ENCODE measurements at places on chromosomes 16 and 17.

DNA sequence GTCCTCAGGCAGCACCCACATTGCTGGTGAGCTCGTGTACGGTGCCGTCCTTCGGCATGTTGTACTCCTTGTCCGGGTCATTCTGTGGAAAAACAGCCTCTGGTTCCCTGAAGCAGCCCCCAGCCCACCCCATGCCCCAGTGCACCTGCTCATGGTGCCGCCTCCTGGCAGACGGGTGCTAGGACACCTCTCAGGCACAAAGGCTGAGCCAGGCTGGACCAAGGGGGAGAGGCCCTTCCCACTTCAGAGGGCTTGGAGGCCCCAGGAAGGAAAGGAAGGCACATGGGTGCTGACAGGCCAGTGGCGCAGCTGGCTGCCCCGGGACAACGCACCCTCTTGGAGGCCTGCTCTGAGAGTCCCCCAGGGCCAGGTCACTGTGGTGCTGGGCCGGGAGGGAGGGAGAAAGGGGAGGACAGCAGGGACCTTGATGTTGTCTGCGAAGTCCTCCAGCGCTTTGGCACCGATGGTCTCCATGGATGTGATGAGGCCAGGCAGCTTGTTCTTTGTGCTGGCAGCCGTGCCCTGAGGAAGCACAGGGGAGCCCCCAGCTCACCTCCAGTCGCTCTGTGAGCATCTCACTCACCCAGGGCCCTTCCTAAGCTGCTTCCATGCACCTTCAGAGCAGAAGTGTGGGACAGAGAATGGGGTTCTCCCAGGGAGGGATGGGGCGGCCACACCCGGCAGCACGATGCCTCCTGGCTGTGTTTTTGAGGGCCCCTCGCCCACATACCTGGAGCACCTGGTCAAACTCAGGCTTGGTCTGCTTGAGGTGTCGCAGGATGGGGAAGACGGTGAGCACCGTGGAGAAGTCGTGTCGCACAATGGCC, 9.3 kb downstream of the ZACN start:
- DNase-seq: no peak

- peak; percentile 63 for DNase-seq
Observed at GRCh38 chr16:27639561-27640276, 89.8 kb downstream of the KATNIP start.

DNA sequence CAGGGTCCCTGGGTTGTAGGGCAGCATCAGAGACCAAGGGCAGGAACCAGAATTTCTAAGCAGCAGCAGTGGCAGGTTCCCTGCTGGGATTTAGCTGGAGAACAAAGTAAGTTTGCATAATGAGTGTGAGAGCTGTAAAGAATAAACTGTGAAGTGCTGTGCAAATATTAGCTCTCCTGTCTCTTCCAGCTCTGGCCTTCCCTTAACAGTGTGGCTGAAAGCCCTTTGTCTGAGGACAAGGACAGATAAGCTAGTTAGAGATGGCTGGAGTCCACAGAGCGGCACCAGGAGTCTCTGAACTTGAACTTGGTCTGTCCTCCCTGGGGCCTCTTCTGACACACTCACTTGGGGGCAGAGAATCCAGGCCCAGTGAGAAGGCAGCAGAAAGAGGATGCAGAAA, 98.2 kb upstream of the WSCD1 start:
- no peak for DNase-seq

DNA sequence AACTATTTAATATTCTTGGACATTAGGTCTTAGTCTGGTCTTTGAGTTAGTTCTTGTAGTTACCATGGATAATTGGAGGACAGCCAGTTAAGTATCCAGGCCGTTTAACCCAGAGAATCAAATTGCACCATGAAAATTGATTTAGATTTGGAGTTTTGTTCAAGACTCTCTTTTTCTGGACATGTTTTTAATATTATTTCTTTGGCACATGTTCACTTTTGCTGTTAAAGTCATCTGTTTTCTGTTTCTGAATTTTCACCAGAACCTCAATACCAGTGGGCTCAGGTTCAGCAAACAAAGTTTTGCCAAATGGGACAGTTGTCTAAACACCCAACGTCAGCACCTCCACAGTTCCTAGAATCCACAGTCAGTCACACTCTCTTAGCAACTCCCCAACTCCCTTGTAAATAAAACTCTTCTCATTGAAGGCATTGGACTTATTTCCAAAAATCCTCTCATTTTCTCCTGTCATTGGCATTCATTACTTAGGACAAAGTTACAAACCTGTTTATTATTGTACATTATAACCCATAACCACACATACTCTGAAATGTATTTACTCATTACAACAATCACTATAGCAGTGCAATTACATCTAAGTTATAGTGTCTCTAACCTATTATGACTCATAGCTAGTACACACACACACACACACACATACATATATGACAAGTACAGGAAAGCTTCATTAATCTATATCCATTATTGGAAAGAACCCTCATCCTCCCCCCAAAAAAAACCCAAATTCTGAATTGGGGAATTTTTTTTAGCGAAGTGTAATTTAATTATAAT, 33.5 kb upstream of the DNAH9 start:
- no peak for DNase-seq

- DNase-seq: no peak
Observed at GRCh38 chr16:86150641-86151238, 251.8 kb downstream of the IRF8 start.

- no peak for DNase-seq
Observed at GRCh38 chr17:81420769-81421462, 25.7 kb downstream of the BAHCC1 start.

GRCh38 chr17:83024218-83024971, 55.0 kb upstream of the METRNL start:
- DNase-seq: no peak

- DNase-seq: peak; percentile 27
Observed at GRCh38 chr17:34259146-34259545, 4.1 kb downstream of the CCL2 start.

- no peak for DNase-seq
Observed at GRCh38 chr16:57985204-57986181, 14.6 kb upstream of the CNGB1 start.

- DNase-seq: peak; percentile 47
Observed at GRCh38 chr16:73878611-73879010, 418.0 kb upstream of the PSMD7 start.

- DNase-seq: no peak
Observed at GRCh38 chr17:64504769-64505339, 1.2 kb downstream of the DDX5 start.

DNA sequence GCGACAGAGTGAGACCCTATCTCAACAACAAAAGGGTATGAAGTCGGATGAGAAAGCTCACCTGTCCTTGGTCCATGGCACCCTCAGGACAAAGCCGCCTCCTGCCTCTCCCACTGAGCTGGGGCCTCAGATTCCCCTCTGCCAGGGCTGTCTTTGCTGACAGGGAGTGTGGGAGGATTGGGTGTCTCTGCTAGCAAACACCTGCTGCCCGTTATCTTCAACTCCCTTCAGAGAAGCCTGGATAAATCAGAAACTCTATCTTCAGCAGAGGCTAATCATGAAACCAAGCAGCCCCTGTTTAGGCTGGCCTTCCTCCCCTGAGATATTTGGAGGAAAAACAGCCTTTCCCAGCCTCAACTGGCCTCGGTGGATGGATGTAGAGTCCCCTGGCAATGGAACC, 36.3 kb upstream of the CDH1 start:
- DNase-seq: no peak

DNA sequence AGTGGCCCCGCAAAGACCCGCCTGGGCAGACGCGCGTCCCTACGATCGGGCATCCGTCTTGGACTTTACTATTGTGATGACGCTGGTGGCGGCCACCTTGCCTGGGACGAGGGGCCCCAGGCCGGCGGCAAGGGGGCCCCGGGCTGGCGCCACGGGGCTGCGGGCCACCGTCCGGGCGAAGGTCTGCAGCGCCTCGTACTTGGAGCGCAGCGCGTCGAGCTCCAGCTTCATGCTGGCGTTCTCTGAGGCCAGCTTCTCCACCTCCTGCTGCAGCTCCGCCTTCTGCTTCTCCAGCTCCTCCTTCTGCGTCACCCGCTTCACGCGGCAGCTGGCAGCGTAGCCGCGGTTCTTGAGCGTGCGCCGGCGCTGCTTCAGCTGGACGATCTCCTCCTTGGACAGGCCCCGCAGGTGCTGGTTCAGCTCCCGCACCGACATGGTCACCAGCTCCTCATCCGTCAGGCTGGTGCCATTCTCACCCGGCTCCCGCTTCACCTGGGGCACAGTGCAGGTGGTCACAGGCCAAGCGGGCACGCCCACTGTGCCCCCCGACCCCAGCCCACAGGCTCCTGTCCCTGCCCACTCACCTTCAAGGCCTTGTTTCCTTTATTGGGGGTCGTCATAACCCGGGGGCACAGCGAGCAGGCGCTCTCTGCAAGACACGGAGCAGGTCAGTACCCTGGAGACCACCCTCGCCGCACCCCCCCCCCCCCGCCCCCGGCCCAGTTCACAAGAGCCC, 4.8 kb upstream of the SIRT7 start:
- DNase-seq: no peak

DNA sequence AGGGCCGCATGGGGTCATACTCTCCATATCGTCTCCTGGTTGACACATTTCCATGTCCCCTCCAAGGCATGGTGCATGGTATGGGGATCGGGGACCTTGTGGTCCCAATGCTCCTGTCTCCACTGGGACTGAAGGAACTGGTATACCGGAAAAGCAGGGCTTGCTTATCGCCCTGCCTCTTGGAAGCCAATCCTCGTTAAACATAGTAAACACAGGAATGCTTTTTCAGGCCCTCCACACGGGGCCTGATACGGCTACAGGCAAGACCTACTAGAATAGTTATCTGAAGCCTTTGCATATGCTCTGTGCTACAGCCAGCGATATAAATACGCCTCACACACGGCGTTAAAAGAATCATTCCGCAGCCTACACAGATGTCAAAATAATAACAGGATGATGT, 159.5 kb downstream of the SHISA9 start:
- no peak for DNase-seq

DNA sequence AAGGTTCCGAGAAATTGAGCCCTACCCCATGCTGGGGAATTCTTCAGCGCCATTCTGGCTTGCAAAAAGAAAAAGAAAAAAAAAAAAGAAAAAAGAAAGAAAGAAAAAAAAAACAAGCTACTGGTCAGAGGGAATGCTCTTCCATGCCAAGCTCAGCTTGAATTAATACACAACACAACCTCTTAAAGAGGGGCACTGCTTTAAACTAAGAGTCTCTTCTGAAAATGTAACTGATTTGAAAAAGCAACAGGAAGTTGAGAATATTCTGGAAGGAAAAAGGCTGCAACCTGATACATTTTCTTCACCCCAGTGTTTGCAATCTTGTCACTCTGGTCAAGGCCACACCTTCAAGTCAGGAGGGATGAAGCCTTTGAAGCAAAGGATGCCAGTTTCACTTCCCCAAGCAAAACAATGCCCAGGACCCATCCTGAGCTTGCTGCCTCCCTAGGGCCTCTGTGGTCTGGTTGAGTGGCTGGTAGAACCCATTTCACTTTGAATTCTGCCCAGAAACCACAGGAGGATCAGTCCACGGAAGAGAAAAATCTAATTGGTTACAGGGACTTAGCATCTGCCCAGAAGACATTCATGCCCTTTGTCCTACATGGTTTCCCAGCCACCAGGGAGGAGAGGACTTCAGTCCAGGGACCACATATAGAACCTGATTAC, 389.7 kb downstream of the SOX9 start:
- DNase-seq: no peak

- DNase-seq: no peak
Observed at GRCh38 chr16:24493821-24494220, 45.5 kb upstream of the RBBP6 start.

DNA sequence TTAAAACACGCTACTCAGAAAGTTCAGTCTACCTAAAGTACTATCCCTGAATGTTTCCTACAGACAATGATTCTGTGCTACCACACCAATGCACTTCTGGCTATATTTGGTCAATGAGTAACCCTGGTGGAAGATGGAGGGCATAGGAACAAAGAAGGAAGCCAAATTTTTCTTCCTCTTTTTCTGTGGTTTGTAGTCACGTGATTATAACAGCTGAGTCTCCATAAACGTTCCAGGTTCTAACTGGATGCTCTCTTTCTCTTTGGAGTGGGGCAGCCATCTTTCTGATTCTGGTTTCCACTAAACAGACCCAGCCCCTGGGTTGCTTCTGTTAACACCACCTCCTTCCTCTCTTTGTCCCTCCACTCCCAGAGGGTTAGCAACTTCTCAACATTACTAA, 274.9 kb downstream of the CDH11 start:
- DNase-seq: no peak

- DNase-seq: no peak
Observed at GRCh38 chr16:47061204-47061603, 82.5 kb downstream of the NETO2 start.

GRCh38 chr17:17537311-17538099, 41.3 kb upstream of the RASD1 start:
- DNase-seq: no peak

DNA sequence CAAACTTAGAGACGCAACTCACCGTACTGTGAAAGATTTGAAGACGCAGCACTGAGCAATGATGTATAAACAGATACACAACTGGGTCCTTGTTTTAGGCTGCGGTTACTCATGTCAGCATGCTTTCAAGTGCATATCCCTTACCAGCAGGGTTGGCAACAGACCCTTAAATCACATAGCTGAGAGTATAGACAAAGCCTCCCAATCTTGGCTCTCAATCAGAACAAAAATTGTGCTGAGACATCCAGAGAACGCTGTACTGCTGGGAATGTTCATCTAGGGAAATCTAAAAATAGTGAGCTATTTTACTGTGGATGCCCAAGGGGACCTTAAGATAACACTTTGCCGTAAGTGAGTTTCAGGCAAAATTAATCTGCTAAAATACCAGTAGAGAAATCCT, 84.4 kb upstream of the NUDT7 start:
- no peak for DNase-seq

DNA sequence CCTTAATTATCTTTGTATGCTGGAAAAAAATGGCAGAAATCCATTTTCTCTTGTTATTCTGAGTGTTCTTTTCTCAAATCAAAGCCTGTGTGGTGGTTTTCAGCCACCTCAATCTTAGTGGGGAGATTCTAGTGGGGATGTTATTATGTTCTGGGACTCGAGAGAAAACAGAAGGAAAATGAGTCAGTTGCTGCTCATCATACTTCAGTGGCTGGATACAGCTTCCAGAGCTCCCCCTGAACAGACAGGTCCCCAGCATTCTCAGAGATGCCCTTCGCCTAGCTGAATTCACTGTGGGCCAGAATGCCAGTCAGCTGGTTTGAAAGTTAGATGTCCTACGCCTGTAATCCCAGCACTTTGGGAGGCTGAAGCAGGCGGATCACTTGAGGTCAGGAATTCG, 8.5 kb downstream of the ST6GALNAC1 start:
- DNase-seq: no peak

DNA sequence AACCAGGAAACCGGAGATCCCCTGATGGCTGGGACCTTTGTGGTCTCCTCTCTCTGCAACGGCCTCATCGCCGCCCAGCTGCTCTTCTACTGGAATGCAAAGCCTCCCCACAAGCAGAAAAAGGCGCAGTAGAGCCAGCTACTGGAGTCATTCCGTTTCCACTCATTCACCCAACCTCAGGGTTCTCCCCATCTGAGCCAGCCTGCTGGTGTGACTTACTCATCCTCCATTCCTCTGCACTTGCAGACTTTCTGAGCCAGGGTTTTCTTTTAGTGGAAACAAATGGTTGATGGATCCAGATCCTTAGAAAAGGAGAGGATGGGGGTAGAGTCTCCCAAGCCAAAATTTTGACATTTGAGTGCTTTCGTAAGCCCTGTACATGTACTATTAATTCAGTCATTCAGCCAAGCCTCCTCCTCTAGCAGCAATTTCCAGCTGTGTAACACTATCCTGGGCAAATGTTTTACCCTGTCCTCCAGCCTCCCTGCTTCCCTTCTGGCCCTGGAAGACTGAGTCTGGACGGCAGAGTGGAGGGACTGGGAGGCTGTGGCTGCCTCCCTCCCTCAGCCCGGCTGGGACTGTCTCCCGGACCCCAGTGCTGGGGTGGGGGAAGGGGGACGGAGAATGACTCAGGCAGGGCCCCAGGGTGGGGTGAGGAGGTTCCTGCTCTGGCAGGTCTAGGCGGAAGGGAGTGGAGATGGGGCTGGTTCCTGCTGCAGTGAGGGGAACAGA, 2.3 kb downstream of the SOX15 start:
- no peak for DNase-seq

Data from kidney capillary endothelial cell (primary cell).